Stimulated activated memory B cell treated with anti-CD40 and anti-IgM and Interleukin-4, amounts not matched to agents 10 μg/mL and 1 μg/mL and 100 μg/mL, for 72 hours (primary cell): ENCODE measurements at places on chromosomes 2 and 18.
A peak's percentile ranks its signal among the peaks of the same experiment; 100 is the strongest.

- ATAC-seq: no peak
Measured at GRCh38 chr18:23956483-23956882, 58.1 kb upstream of the TTC39C start.

DNA sequence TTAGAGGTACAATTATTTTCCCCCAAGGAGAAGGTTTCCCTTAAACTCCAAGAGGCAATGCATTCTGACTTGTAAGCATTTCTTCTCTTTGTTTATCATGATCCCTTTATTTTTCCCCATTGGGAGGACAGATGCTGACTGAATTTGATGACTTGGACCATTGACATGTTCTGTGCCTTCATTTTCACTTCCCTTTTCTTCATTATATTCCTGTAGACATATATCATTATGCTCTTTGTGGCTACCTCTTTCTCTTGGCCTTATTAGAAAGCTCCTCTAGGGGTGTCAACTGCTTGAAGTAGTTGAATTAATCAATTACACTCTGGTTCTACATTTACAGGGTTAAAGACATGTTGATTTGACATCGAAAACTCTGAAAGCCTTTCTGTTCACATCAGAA, 330.0 kb upstream of the DCC start:
- ATAC-seq: no peak

- ATAC-seq: no peak
Measured at GRCh38 chr2:165219481-165219880, 15.6 kb upstream of the SCN3A start.

DNA sequence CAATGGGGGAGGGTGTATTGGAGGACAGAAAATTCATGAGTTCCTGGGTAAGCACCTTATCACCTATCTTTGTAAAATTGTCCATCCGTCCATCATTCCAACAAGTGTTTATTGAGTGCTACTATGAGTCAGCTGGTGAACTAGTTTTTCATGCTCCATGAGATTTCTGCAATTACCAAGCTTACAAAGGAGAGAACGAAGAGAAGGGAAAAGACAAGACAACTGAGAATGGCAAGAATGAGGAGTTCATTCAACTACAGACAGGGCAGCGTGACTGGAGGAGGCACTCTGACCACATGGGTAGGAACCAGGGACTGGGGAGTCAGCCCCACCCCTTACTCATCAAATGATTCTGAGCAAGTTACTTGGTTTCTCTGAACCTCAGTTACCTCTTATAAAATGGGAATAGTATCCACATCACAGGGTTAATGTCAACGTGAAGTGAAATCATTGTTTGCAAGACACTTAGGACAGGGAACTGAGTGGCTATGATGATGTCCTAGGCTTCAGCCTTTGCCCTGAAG, 18.6 kb upstream of the TXNDC2 start:
- no peak for ATAC-seq

- no peak for ATAC-seq
Measured at GRCh38 chr2:120814352-120814751, 78.7 kb downstream of the GLI2 start.

DNA sequence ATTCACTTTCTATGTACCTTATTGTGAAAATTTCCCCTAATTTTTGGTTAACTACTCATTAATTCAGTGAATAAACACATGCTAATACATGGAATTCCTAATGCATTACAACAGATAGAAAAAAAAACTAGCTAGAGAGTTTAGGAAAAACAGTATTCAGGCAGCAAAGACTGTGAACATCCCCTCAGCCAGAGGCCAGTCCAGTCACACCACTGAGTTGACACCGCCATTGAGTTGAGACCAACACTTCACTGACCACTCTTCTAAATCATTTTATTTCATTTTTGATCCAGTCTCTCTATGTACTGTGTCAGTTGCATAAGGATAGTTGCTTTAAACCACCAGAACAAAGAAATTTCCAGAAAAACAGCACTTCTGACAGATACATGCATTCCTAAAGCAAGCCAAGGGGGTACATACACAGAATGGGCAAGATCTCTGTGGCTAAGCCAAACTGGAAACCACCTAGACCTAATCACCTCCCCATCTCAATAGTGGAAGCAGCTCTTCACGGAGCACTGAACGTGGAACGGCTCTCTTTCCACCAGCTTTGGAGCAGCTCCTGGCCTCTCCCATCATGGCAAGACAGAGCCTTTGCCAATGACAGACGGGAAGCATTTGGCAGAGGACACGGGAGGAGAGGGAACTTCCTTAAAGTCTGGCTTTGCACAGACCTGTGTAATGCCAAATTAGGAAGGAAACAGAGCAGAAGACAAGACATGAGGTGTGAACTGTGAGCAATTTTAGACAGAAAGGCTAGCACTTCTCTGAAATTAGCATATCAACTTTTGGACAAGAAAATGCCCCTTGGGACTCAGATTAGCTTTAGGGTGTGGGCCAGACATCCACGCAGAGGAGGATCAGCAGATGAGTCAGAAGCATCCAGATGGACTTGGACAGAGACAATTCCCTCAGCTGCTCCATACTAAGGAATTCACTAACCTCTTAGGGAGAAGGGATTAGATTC, 36.4 kb downstream of the CACNB4 start:
- peak; percentile 36 for ATAC-seq

DNA sequence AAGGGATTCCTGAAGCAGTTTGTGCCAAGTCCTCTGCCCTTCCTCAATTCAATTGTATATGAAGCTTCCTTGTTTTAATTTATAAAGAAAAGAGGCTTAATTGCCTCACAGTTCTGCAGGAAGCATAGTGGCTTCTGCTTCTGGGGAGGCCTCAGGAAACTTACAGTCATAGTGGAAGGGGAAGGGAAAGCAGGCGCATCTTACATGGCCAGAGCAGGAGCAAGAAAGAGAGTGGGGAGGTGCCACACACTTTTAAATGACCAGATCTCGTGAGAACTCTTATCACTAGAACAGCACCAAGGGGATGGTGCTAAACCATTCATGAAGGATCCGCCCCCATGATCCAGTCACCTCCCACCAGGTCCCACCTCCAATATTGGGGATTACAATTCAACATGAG, 114.2 kb downstream of the SGPP2 start:
- ATAC-seq: peak; percentile 36

GRCh38 chr2:46239847-46240181, 57.4 kb upstream of the EPAS1 start:
- peak; percentile 45 for ATAC-seq

GRCh38 chr2:39141334-39142271, 20.8 kb upstream of the SOS1 start:
- ATAC-seq: peak; percentile 84

- no peak for ATAC-seq
Measured at GRCh38 chr2:10019602-10020400, 23.5 kb upstream of the KLF11 start.

GRCh38 chr2:96391153-96391827, 55.7 kb downstream of the NCAPH start:
- ATAC-seq: no peak

GRCh38 chr2:11596801-11597200, 63.0 kb downstream of the GREB1 start:
- peak; percentile 31 for ATAC-seq

DNA sequence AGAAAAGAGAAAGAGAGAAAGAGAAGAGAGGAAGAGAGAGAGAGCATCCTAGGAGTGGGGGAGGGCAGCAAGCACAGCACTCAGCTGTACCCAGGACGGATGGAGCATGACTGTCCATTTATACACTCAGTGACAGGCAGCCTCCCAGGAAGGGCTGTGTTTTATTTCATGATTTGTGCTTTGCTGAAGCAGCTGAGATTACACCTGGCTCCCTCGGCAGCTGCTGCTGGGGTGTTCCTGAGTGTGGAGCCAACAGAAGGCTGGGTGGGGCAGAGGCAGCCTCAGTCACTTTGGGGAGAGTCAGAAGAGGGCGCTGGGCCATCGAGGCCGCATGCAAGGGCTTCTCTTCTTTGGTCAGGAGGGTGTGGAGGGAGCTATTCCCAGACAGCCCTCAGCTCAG, 47.8 kb upstream of the TEX51 start:
- no peak for ATAC-seq

DNA sequence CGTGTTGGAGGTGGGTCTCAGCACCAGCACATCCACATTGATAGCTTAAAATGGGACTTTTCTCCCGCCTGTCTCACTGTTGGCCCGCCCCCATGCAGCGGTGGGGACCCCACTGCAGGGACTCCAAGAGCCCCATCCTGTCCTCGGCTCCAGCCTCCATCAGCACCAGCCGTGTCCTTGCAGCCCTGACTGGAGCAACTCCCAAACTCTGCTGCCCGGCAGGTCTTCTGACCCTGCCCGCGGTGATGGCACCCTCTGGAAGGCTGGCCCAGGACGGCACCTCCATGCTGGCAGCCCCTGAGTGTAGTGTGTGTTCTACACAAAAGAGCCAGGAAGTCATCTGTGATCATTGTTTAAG, 41.6 kb upstream of the KCNG2 start:
- no peak for ATAC-seq

- no peak for ATAC-seq
Measured at GRCh38 chr2:193011870-193012269, 817.1 kb upstream of the TMEFF2 start.

DNA sequence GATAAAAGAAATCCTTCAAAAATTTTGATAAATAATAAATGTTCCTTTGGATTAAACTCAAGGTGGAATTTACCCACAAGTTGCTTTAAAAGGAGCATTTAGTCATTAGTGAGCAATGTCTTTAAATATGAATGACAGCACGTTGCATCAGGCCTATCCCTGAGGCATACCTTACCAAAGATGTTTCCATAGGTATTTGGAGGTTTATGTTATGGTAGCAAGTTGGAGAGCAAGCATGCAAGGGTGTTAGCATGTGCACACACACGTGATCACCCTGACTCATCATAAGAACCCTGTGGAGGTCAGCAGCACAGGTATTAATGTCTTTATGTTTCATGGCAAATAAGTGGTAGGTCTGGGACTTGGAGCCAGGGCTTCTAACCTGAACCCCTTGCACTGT, 159.9 kb downstream of the ACTR3 start:
- no peak for ATAC-seq

DNA sequence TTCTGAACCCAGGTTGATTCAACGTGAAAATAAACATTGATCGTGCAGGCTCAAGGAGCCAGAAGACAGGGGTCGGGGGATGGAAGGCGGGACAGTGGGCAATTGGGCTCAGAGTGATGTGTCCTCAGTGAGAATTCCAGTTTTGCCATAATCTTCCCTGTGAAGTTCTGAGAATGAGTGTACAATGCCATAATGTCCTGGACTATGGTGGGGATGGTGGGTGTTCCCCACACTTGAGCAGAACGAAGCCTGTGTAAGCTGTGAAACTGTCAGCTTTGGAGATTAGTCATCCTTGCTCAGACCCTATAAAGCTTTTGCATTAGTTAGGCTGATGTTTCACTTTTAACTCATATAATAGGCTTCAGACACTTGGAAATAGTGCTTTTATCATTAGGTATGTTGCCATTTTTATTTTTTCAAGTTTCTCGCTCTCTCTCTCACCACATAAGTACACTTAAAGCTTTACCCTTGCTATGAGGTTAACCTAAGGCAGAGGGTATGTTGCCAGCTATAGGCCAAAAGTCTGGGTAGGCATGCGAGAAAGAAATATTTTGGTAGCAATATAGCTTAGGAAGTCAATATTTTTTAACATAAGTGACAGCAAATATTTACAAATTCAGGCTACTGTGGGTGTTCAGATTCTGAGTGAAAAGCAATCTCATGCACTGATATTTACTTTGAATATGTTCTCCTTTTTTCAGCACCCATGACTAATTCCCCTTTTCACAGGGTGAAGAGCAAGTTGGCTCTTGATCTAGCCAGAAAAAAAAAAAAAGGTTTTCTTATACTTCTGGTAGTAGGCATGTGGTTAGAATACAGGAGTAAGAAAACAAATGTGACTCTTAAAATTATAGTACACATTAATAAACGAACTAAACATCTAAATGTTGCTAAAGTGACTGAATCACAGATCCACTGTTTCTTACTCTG, 47.2 kb downstream of the CDC42EP3 start:
- ATAC-seq: peak; percentile 82

GRCh38 chr2:47357483-47357882, 45.5 kb upstream of the MSH2 start:
- no peak for ATAC-seq

GRCh38 chr2:66897181-66897580, 462.3 kb downstream of the MEIS1 start:
- no peak for ATAC-seq

GRCh38 chr2:135785032-135785431, 43.4 kb downstream of the UBXN4 start:
- ATAC-seq: no peak

DNA sequence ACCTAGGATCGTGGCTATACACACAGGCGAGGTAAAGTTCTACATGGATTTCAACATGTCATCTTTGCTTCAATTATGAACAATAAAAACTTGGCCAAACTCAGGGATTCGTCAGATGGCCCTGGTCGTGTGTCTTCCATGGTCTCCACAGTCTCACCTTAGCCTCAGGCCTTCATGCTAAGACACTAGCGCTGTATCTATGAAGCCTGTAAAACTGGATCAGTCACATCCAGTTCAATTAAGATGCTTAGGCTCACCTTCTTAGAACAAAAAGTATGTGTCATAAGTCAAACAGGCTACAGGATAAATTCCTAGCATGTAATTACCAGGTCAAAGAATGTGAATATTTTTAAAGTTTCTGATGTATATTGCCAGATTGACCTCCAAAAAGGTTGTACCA, 113.7 kb upstream of the NRP2 start:
- no peak for ATAC-seq

DNA sequence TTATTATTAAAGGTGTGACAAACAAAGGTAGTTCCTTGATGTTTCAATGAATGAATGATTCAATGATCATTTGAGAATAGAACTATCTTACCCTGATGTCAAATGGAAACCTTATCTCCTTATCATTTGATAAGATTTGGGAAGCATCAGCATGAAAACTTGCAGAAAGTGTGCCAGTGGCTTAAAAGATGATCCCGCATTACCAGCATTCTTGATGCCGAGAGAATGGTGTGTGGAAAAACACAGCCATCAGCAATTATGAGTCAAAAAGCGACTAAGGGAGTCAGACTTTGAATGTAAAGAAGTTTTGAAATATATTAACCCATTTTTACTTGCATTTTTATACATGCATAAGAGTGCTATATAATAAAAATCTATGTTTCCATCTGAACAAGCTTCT, 93.7 kb downstream of the MAIP1 start:
- ATAC-seq: no peak

- no peak for ATAC-seq
Measured at GRCh38 chr18:36947820-36948348, 119.0 kb downstream of the KIAA1328 start.

- ATAC-seq: no peak
Measured at GRCh38 chr2:126831234-126832005, 67.3 kb upstream of the TEX51 start.

DNA sequence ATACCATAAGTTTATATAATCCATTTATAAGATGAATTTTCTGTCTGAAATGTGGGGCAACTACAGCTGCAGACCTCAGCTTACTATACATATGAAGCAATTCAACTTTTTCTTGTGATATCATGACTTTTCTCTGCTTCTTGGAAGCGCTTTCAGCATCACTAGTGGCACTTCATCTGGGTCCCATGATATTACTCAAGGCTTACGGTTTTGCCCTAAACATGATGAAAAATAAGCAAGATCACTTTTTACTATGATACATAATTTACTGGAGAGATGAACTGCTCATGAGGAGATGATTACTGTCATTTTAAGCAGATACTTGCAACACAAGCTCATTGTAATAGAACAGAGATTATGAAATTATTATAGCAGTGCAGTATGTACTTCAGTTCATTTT, 258.0 kb upstream of the ZSWIM2 start:
- no peak for ATAC-seq
